Mesenchymal stem cell (in vitro differentiated cells and primary cell): ENCODE measurements at places on chromosomes 2 and 18.

- H3K36me3 ChIP-seq, result no peaks in the 10 kb centered on the region
- H3K27me3 ChIP-seq, result no peaks in the 10 kb centered on the region
- peaks cover 15% of the 10 kb centered on the region for H3K4me1 ChIP-seq
- no peak overlapping the region for H3K27ac ChIP-seq
Observed at GRCh38 chr2:84894131-84894586, 11.3 kb upstream of the TMSB10 start.

DNA sequence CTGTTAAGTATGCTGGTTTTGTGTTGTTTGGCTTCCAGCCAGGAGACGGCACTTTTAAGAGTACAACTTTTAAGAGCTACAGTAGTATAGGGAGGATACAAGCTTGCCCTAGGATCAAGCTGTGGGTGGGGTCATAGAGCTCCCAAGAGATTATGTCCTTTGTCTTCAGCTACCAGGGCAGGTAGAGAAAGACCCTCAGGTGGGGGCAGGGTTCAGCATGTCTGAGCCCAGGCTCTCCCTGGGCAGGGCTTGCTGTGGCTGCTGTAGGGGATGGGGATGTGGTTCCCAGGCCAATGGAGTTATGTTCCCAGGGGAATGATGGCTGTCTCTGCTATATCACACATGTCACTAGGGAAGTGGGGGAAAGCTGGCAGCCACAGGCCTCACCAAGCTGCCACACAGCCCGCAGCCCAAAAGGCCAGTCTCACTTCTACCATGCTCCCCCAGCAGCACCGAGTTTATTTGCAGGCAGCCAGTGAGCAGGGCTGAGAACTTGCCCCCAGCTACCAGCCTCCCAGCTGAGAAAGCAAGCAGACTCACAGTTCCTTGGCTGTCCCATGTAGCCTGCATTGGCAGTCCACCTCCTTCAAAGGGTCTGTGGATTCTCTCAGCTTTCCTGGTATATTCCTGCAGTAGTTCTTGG lies 105.7 kb upstream of the ERBB4 start:
- H3K4me1 ChIP-seq, result peaks cover 4% of the 10 kb centered on the region
- no peaks in the 10 kb centered on the region for H3K36me3 ChIP-seq
- no peaks in the 10 kb centered on the region for H3K27me3 ChIP-seq
- H3K4me3 ChIP-seq, result no peak overlapping the region
- no peak for DNase-seq

GRCh38 chr2:68469935-68470334 lies 2.5 kb downstream of the APLF start:
- no peak overlapping the region for H3K4me3 ChIP-seq
- no peak overlapping the region for H3K27ac ChIP-seq
- H3K36me3 ChIP-seq, result no peaks in the 10 kb centered on the region
- DNase-seq, result no peak
- H3K27me3 ChIP-seq, result no peaks in the 10 kb centered on the region
- no peaks in the 10 kb centered on the region for H3K4me1 ChIP-seq

GRCh38 chr18:14031053-14031452 lies 101.2 kb downstream of the ZNF519 start:
- H3K4me3 ChIP-seq, result no peak overlapping the region
- H3K36me3 ChIP-seq, result no peaks in the 10 kb centered on the region
- H3K4me1 ChIP-seq, result no peaks in the 10 kb centered on the region
- DNase-seq, result no peak

DNA sequence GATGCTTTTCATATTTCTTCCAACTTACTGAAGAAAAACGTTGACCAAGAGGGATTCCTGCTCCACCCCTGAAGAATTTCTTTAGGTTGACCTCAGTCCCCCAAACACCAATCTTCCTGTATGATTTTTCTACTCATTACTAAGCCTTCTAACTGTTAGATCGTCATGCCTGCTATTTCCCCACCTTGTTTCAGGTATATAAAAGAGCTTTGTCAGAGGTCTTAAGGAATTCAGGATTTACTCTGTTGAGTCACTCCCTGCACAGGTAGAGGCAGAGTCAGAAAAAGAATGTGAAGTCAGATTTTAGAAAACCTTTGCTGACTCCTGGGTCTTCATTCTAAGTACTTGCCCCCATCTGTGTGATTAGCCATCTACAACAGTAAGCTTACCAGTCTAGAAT lies 83.8 kb upstream of the NOSTRIN start:
- no peak for DNase-seq
- H3K27me3 ChIP-seq, result no peaks in the 10 kb centered on the region

GRCh38 chr18:44758861-44759631 lies 78.4 kb downstream of the SETBP1 start:
- H3K4me3 ChIP-seq, result no peak overlapping the region
- H3K27me3 ChIP-seq, result no peaks in the 10 kb centered on the region
- DNase-seq, result no peak
- no peaks in the 10 kb centered on the region for H3K36me3 ChIP-seq
- no peak overlapping the region for H3K27ac ChIP-seq

GRCh38 chr18:9364242-9364641 lies 29.7 kb downstream of the TWSG1 start:
- H3K27me3 ChIP-seq, result no peaks in the 10 kb centered on the region
- H3K4me3 ChIP-seq, result no peak overlapping the region
- peaks cover 50% of the 10 kb centered on the region for H3K36me3 ChIP-seq
- H3K4me1 ChIP-seq, result peaks cover 8% of the 10 kb centered on the region
- H3K27ac ChIP-seq, result no peak overlapping the region

GRCh38 chr2:29463181-29463900 lies 348.1 kb downstream of the CLIP4 start:
- no peaks in the 10 kb centered on the region for H3K27me3 ChIP-seq
- H3K27ac ChIP-seq, result no peak overlapping the region
- H3K36me3 ChIP-seq, result no peaks in the 10 kb centered on the region
- DNase-seq, result peak; percentile 38

DNA sequence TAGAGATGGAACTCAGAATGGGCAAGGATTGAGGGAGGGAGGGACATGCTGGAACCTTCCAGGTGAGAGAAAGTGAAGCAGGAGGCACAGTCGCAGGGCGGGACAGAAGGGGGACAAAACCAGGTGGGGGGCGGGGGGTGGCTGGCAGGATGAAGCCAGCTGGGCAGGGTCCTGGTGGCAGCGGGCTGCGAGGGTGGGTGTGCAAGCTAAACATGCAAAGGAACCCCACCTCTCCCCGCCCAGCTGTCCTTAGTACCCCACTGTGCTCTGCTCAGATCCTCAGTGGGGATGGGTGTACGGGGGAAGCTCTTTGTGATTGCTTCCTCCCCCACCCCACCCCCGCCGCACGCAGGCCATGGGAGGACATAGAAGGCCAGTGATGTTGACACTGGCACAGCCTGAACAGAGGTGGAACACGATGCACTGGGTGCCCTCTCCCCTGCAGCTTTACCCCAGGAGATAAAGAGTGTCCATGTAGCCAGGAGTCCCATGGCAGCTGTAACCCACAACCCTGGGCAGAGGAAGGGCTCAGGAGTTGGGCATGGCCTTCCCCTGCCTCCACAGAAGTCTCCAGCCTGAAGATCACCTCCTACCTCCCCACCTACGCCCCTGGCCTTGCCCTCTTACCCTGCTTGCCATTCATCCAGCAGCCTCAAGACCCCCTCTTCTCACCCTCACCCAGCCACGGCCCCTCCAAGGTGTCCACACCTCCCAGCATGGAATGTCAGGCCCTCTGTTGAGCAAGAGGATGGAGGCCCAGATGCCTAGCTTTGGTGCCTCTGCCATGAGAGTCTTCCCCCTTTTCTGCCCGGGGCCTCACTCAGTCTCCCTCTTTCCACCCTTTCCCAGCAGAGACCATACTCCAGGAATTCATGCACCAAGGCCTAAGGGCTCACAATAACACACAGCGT lies 206.6 kb downstream of the ZBTB7C start:
- peaks cover 34% of the 10 kb centered on the region for H3K27me3 ChIP-seq
- DNase-seq, result no peak
- no peak overlapping the region for H3K4me3 ChIP-seq
- H3K4me1 ChIP-seq, result no peaks in the 10 kb centered on the region

- DNase-seq, result no peak
- H3K4me1 ChIP-seq, result peaks cover 6% of the 10 kb centered on the region
- no peaks in the 10 kb centered on the region for H3K27me3 ChIP-seq
- H3K36me3 ChIP-seq, result peaks cover 5% of the 10 kb centered on the region
- H3K27ac ChIP-seq, result no peak overlapping the region
- no peak overlapping the region for H3K4me3 ChIP-seq
Observed at GRCh38 chr2:43331422-43331821, 105.0 kb upstream of the ZFP36L2 start.

GRCh38 chr18:74896390-74896991 lies 298.8 kb downstream of the ZNF407 start:
- H3K27ac ChIP-seq, result no peak overlapping the region
- no peak for DNase-seq
- no peaks in the 10 kb centered on the region for H3K36me3 ChIP-seq

GRCh38 chr18:44080054-44080453 lies 600.6 kb upstream of the SETBP1 start:
- no peak overlapping the region for H3K27ac ChIP-seq
- no peaks in the 10 kb centered on the region for H3K27me3 ChIP-seq
- no peak overlapping the region for H3K4me3 ChIP-seq
- H3K36me3 ChIP-seq, result no peaks in the 10 kb centered on the region
- peak; percentile 3 for DNase-seq
- no peaks in the 10 kb centered on the region for H3K4me1 ChIP-seq

GRCh38 chr2:2698182-2699120 lies 367.4 kb upstream of the MYT1L start:
- no peaks in the 10 kb centered on the region for H3K27me3 ChIP-seq
- H3K27ac ChIP-seq, result no peak overlapping the region
- H3K36me3 ChIP-seq, result no peaks in the 10 kb centered on the region
- H3K4me1 ChIP-seq, result peaks cover 8% of the 10 kb centered on the region
- DNase-seq, result no peak

- no peaks in the 10 kb centered on the region for H3K36me3 ChIP-seq
- no peak overlapping the region for H3K4me3 ChIP-seq
- H3K27me3 ChIP-seq, result peaks cover 2% of the 10 kb centered on the region
- H3K4me1 ChIP-seq, result peaks cover 8% of the 10 kb centered on the region
Observed at GRCh38 chr2:47339745-47340541, 63.0 kb upstream of the MSH2 start.

- peaks cover 15% of the 10 kb centered on the region for H3K4me1 ChIP-seq
- no peak for DNase-seq
- no peaks in the 10 kb centered on the region for H3K27me3 ChIP-seq
- H3K27ac ChIP-seq, result no peak overlapping the region
- no peak overlapping the region for H3K4me3 ChIP-seq
Observed at GRCh38 chr2:42918671-42919318, 126.4 kb upstream of the HAAO start.

GRCh38 chr18:13173578-13174145 lies 44.9 kb upstream of the LDLRAD4 start:
- no peak overlapping the region for H3K4me3 ChIP-seq
- no peaks in the 10 kb centered on the region for H3K36me3 ChIP-seq
- no peaks in the 10 kb centered on the region for H3K4me1 ChIP-seq
- H3K27ac ChIP-seq, result no peak overlapping the region
- no peak for DNase-seq
- peaks cover 10% of the 10 kb centered on the region for H3K27me3 ChIP-seq

- H3K27me3 ChIP-seq, result no peaks in the 10 kb centered on the region
- DNase-seq, result no peak
- H3K27ac ChIP-seq, result peak overlapping the region; percentile 96
- H3K4me1 ChIP-seq, result peaks cover 6% of the 10 kb centered on the region
- H3K4me3 ChIP-seq, result no peak overlapping the region
- H3K36me3 ChIP-seq, result peaks cover 21% of the 10 kb centered on the region
Observed at GRCh38 chr2:234490271-234491091, 6.4 kb downstream of the ARL4C start.

- peaks cover 6% of the 10 kb centered on the region for H3K4me1 ChIP-seq
- no peak for DNase-seq
- H3K27ac ChIP-seq, result no peak overlapping the region
- peaks cover 5% of the 10 kb centered on the region for H3K27me3 ChIP-seq
- H3K4me3 ChIP-seq, result no peak overlapping the region
- H3K36me3 ChIP-seq, result no peaks in the 10 kb centered on the region
Observed at GRCh38 chr2:170736628-170737027, 21.5 kb downstream of the SP5 start.

GRCh38 chr2:167827352-167828097 lies 419.9 kb downstream of the STK39 start:
- H3K27ac ChIP-seq, result no peak overlapping the region
- H3K4me1 ChIP-seq, result no peaks in the 10 kb centered on the region
- no peaks in the 10 kb centered on the region for H3K36me3 ChIP-seq
- H3K4me3 ChIP-seq, result no peak overlapping the region
- H3K27me3 ChIP-seq, result no peaks in the 10 kb centered on the region
- DNase-seq, result no peak

DNA sequence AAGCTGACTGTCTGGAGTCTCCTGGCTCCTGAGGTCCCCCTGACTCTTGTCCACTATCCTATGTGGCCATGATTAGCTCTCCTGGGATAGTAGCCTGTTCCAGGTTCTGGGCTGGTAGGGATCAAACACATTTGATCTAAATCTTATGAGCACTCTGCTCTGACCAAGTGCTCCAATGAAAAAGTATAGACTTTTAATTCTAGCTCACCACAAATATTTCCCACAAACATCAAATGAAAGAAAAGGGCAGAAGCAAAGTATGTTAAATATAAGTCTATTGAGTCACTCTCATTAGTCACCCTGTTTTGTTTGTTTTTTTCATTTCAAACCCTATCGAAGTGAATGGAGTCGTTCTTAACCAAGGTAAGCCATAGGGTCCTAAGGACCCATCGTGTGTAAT lies 39.7 kb upstream of the NEDD4L start:
- no peaks in the 10 kb centered on the region for H3K27me3 ChIP-seq
- peaks cover 3% of the 10 kb centered on the region for H3K4me1 ChIP-seq
- no peak overlapping the region for H3K27ac ChIP-seq
- DNase-seq, result peak; percentile 66
- H3K36me3 ChIP-seq, result no peaks in the 10 kb centered on the region

DNA sequence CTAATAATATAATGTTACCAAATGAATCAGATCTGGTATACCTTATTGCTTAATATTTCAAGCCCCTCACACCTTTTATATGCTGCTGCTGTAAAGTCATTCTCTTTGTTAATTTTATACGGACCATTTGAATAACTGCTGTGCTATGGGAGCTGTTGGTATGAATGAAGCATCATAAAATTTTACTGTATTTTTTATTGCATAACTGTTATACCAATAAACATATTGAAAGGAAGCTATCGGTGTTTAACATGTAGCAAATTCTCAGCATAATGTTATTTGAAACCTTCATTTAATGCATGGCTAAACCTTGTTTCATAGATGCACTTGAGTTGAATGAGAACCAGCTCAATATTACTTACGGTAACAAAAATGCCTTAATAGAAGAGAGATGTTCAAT lies 1040.3 kb downstream of the SOCS6 start:
- H3K4me1 ChIP-seq, result no peaks in the 10 kb centered on the region
- no peaks in the 10 kb centered on the region for H3K36me3 ChIP-seq
- DNase-seq, result no peak
- no peak overlapping the region for H3K4me3 ChIP-seq
